ENCODE measurements at places on chromosomes 16 and 17.

GRCh38 chr17:77846531-77847085, 111.9 kb upstream of the TNRC6C start:
- no peak for DNase-seq

- no peak for DNase-seq
These were observed 5.3 kb upstream of the CAVIN1 start for GRCh38 chr17:42428141-42428944.

GRCh38 chr16:84144209-84144858, 643 bp downstream of the HSDL1 start:
- DNase-seq: no peak

DNA sequence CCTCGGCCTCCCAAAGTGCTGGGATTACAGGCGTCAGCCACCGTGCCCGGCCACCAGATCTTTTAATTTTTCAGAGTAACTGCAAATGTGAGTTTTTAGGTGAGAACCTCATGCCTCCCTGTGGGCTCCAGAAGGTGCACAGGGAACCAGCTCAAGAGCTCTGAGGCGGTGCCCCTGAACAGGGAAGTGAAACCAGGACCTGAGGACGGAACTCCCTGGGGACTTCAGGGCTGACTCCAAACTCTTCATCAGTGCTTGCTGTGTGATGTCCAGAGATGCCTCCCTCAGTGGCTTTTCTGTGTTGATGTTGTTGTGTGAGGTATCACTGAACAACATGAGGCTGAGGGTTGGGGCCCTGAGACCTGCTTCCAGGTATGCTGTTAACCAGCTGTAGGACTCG, 23.8 kb downstream of the SLC12A3 start:
- no peak for DNase-seq

GRCh38 chr16:19044769-19045168, 22.6 kb upstream of the COQ7 start:
- no peak for DNase-seq

GRCh38 chr16:57372372-57373116, at the start of gene CX3CL1:
Gene CX3CL1 (plus strand): TSS chr16:57372490. CDS start chr16:57372569, 79 bp downstream.
- DNase-seq: no peak

- DNase-seq: no peak
These were observed 19.9 kb downstream of the ARL4D start for GRCh38 chr17:43418441-43419374.

DNA sequence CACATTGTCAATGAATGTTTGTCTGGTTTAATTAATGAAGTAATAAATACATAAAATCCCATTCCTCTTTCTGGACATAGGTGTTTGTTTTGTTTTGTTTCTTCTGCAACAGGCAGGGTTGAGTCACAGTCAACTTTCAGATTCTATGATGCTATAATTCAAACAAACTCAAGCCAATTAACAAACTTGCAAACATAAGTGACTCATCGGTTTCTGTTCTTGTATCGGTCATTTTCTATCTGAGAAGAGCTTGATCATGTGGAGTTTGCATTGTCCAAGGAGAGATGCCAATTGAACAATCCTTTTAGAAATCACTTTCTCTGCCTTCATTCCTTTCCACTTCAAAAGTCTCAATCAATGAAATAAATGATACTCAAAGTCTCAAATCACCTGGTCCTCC, 294.2 kb upstream of the C16orf82 start:
- DNase-seq: no peak

DNA sequence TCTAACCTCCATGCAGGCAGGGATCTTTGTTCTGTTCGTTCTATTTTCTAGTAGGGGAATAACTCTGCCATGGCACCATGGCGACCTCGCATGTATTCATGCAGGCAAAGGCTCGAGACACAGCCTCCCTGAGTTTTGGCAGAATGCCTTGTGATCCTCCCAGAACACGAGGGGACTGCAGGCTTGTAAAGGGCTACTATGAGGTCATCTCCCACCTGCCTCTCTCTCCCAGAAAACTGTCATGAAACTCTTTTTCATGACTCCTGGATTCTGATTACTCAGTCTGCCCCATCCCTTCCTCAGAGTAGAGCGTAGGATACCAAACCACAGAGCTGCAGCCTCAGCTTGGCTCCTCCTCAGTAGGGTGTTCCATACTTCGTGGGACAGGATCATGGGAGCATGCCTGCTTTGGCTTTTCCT, 64.3 kb downstream of the IGF2BP1 start:
- no peak for DNase-seq

DNA sequence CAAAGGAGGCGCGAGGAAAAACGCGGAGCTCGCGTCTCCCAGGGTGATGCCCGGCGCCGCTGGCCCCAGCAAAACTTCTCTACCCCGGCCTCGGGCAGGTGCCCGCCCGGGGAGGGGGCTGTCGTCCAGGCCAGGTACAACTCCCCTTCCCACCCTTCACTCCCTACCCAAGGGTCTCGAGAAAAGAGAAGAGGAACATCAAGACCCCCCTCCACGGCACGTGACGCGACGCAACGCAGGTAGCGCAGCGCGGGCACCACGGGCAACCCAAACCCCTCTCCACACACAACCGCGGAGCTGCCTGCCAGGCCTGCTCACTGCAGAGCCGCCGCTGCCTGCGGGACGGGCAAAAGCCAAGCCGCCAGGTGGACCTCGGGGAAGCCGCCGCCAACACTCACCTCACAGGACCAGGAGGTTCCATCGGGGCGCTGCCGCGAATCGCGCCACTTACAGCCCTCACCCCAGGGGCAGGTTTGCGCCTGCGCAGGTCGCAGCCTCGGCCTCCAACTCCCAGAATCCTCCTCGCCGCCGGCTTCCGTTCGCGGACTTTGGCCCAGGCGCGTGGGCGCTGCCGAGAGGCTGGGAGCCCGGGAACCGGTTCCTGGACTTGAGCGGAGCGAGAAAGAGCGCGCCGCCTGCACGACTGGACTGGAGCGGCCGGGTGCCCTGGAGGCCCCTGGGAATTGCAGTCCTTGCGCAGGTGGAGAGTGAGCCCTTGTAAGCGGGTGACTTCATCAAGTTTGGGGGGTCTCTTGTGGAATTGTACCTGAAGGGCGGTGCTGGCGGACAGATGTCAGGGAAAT, at the start of gene ZNF232:
TSS of gene ZNF232 (minus strand) at position 477 of the 803 bp plus-strand sequence. CDS start at position 421, 56 bp downstream.
- DNase-seq: peak; percentile 88

- DNase-seq: no peak
These were observed 25.0 kb downstream of the RAB11FIP4 start for GRCh38 chr17:31416503-31416923.

DNA sequence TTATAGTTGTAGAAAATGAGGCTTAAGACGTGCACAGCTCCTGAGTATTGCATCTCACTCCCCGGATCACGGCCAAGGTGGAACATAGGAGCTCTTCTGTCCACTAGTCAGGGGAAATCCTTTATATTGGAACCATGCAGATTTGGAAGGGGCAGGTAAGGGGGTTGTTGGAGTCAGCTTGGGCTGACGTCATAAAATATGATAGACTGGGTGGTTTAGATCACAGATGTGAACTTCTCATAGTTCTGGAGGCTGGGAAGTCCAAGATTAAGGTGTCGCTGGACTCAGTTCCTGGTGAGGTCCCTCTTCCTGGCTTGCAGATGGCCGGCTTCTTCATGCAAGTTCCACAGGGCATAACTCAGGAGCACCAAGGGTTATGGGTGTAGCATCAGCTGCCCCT, 5.6 kb downstream of the CACNG4 start:
- DNase-seq: no peak

GRCh38 chr16:50809561-50809960, 67.7 kb downstream of the CYLD start:
- DNase-seq: no peak

DNA sequence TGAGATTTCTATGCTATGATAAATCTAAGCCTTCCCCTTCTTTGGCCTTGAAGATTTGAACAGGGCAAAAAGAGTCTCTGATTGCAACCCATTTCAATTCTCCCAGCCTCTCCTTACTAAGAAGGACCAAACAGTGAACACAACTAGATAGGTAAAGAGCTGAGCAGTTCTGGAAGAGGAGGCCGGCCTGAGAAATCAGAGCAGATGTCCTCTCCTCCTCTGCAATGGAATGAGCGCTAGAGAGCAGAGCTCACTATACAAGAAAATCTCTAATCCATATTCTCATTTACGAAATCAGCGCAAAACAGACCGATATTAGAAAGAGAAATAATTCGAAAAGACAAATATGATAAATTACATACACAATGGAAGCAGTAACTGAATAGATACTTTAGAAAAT, 124.2 kb downstream of the CDK5R1 start:
- DNase-seq: no peak

DNA sequence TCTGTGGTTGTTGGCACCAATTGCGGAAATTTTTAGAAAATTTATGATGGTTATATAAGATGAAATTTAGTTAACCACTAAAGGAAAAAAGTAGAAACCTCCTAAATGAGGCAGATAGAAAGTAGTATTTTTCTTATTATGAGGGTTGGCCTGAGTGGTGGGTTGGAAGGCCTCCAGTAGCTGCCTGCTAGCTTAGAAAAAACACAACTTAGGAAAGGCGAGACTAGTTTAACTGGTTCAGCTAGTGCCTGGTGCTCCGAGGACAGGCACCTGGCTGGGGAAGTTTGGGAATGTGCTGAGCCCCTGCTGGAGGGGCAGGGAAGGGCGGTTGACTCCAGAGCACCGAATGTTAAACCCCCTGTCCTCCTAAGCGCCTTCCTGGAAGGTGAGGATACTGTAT, 19.9 kb downstream of the LDHD start:
- DNase-seq: no peak

GRCh38 chr17:77269696-77270681, 129.2 kb downstream of the SEC14L1 start:
- no peak for DNase-seq

DNA sequence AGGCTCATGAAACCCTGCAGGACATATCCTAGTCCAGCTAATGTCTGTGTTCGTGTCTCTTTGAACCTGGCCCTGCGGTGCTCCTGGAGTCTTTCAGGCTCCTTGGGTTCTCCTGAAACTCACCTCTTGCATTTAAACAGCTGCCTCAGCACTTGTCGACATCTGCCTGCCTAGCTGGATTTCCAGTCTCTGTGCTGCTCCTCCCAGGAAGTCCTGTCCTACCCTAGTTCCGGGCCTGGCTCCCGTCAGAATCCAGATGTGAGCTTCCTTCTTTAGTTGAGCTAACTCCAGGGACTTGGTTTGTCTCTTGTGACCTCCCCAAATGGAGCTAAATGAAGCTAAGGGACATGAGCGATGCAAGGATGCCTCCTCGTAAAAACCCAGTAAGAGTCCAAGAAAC, 155.2 kb upstream of the PIRT start:
- no peak for DNase-seq

- no peak for DNase-seq
These were observed 4.0 kb upstream of the WNT3 start for GRCh38 chr17:46822388-46822921.

GRCh38 chr17:57284984-57285646, 28.8 kb downstream of the MSI2 start:
- no peak for DNase-seq

- no peak for DNase-seq
These were observed 253.4 kb upstream of the RPL38 start for GRCh38 chr17:73949903-73950592.

- no peak for DNase-seq
These were observed 44.8 kb upstream of the FBXO47 start for GRCh38 chr17:39011907-39012468.

DNA sequence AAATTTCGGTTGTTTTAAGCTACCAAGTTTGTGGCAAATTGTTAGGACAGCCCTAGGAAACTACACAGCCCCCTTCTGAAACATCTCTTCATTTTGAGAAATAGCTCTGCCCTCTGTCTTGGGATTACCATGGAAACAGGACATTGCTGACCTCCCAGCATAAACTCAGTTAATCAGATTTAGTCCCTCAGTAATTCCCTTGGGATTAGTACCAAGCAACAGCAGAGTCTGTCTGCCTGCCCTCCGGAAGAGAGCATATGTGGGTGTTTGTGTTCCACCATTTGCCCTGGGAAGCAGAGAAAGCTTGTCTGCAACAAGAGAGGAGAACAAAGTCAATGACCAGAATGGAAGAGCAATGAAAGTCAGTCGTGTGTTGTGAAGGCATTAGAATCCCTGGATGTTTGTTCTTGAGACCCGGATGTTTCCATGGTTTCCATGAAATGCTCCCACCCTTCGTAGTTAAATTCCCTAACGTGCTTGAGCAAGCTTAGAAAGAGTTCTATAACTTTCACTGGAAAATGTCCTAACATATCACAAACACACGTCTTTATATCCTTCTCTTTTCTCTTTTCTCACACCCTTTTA, 26.2 kb downstream of the NUDT7 start:
- DNase-seq: no peak

DNA sequence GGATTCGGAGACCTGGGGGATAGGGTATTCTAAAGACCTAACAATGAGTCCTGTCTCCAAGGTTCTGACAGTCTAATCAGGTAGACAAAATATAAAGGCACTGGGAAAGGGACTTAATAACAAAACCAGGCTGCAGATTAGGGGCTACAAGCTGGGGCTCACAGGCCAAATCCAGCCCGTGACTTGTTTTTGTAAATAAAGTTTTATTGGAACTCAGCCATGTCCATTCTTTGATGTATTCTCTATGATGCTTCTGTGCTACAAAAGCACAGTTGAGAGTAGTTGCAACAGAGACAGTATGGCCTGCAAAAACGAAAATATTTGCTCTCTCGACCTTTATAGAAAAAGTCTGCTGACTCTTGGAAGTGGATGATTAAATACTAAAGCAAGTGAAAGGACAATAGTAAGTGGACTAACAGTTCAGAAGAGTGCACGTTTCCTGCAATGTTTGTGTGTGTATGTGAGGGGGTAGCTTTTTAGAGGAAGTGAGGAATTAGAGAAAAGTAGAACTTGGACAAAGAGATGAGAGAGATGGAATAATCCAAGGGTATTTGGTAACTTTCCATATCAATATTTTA, 115.4 kb upstream of the ZFHX3 start:
- DNase-seq: no peak

GRCh38 chr16:81588326-81589081, 143.9 kb downstream of the CMIP start:
- DNase-seq: no peak

- DNase-seq: no peak
These were observed 334 bp downstream of the GH1 start for GRCh38 chr17:63918305-63918704.

DNA sequence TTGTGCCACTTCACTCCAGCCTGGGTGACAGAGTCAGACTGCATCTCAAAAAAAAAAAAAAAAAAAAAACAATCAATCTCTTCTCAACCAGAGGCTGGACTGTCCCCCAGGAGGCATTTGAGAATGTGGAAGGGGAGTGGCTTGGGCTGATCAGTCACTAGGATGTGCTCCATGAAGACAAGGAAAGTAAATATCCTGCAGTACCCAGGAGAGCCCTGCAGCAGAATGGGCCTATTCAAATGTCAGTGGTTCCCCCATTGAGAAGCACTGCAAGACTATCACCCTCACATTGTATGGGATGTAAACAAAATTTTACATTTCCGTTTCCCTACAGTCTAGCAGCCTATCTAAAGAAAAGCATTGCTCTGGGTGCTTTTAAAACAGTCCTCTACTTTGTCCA, 70.3 kb downstream of the DNAH9 start:
- DNase-seq: no peak

DNA sequence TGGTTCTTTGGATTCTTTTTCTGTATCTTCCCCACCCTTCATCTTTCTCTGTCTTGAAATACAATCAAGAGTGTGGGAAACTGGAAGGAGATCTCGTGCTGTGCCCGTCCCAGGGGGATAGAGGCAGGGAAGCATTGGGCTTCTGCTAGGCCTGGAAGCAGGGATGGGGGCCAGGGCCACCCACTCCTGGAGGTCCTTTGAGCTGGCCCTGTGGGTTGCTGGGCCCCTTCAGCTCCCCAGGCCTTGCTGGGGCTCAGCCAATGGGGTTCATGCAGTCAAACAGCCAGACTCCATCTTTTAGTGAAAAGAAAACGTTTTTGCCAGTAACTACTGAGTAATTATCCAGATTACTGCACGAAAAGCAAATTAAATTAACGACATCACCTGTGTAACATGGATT, 67.8 kb downstream of the CCDC182 start:
- DNase-seq: no peak
